Hindlimb muscle (tissue), 1 donor: ENCODE measurements at places on chromosomes 12 and 14. TPM values are rescaled to one million over a fixed set of nuclear protein-coding genes. Genes with fewer than 3 reads are reported as not detected.

CD69 gene
- 0.74 TPM for polyA plus RNA-seq

PIWIL1 gene
- 0.09 TPM for polyA plus RNA-seq

DNA sequence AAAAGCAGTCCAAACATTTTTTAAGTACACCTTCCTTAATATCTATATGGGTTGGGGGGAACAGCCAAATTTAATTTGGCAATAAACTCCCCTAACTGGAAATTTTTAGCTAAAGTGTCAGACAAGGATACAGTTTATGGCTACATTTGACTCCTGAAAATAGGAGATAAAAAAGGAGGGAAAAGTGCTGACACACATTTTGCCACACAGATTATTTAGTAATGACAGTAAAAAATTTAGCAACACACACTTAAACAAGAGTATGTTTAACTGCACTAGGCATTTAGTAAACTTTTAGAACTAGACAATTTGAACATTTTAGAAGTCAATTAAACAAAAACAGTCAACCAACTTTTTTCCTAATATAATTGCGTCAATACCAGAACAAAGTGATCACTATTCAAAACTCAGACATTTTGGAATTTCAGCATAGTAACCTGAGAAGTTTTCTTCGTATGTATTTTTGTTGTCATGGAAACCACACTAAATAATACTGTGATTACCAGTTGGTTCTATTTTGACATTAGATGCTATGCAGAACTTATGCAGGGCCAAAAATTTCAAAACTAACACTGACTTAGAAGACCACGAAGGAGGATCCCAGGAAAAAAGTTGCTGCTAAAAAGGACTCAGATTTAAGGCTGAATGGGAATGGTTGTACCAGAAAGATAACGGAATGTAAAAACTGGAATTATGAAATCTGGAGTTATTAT lies 13.4 kb downstream of the GMFB start:
- no peak for DNase-seq

DNA sequence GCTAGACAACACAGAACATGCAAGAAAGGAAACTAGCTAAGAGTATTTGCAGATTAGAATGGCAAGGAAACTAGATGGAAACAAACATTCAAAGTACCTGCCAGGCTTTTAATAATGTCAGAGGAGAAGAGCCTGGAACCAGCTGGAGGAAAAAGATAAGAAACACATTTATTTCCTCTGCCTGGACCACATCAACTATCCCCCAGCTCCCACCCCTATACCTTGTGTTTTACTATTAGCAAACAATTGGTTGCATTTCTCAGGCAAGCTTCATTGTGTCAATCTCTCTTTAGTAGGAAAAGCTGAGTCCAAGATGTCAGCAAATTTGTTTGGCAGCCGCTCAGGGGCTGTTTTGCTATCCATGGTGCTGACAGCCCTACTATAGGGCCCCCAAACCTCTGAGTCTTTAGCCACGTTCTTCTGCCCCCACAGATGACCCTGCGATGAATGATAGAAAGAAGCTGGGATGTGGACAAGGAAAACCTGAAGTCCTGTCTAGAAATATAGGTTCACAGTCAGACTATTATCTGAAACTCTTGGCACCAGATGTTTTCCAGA lies 11.6 kb upstream of the SYNDIG1L start:
- DNase-seq: no peak

GRCh38 chr12:51977320-51977753 lies 25.8 kb downstream of the ACVR1B start:
- DNase-seq: no peak

- no peak for DNase-seq
Measured at GRCh38 chr12:32098112-32098511, 8.5 kb upstream of the BICD1 start.

- no peak for DNase-seq
Measured at GRCh38 chr12:45518291-45519235, 210.9 kb upstream of the ARID2 start.

- DNase-seq: no peak
Measured at GRCh38 chr12:131855521-131856142, 27.4 kb downstream of the MMP17 start.

DNA sequence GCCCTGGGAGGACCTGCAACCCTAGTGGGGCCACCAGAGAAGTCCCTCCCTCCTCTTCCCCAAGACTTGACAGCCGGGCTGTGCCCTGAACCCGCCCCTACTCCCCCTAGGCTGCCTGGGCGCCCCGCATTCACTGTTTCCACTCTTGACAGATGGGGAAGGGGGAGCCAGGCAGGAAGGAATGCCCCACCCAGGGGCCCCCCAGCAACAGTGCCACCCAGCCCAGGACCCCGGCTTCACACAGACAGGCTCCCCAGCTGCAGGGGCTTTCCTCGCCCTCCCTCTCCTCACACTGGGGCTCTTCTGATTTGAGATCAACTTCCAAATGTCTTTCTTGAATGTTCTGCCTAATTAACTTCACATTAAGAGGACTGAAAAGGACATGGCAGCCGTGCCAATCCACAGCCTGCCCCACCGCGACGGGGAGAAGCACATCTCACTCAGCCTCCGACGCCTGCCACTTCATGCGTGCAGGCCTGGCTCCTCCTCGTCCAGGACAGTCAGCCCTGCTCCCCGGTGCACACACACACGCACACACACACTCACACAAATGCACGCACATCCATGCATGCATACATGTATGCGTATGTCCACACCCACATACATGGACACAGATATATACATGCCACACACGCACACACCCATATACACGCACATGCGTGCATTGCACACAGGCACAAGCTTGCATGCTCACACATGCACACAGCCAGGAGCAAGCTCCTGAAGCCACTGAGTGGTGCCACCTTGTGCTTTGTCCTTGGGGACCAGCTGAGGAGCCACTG lies 19.6 kb upstream of the C14orf180 start:
- no peak for DNase-seq

DNA sequence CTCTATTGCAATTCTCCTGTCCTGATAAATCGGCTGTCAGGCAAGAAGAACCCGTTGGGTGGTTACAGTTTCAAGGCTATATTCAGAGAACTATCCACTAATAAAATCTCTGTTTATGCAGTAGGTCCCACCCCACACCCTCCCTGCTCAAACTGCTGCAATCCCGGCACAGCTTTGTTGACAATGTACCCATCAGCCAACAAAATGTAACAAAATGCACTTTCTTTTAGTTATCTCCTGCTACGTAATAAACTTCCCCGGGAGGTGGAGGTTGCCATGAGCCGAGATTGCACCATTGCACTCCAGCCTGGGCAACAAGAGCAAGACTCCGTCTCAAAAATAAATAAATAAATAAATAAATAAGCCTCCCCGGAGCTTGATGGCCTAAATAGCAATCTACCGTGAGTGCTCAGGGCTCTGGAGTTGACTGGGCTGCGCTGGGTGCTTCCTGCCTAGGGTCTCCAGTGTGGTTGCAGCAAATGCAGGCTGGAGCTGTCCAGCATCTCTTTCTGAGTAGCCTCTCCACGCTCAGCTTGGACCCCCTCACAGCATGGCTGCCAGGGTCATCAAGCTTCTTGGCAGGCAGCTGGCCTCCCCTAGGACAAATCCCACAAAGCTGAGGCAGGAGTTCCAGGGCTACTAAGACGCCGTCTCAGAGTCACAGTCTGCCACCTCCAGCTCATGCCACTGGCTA lies 43.2 kb upstream of the FBRSL1 start:
- no peak for DNase-seq

- DNase-seq: peak; percentile 82
Measured at GRCh38 chr14:94769391-94770250, at the start of gene GSC. GSC (minus strand) TSS chr14:94770113; CDS start chr14:94770015, 98 bp downstream.

GRCh38 chr14:46057799-46058198 lies 593.8 kb downstream of the RPL10L start:
- no peak for DNase-seq

- DNase-seq: no peak
Measured at GRCh38 chr14:101719708-101720107, 41.8 kb upstream of the PPP2R5C start.

- DNase-seq: no peak
Measured at GRCh38 chr12:3417937-3418462, 73.0 kb upstream of the PRMT8 start.

DNA sequence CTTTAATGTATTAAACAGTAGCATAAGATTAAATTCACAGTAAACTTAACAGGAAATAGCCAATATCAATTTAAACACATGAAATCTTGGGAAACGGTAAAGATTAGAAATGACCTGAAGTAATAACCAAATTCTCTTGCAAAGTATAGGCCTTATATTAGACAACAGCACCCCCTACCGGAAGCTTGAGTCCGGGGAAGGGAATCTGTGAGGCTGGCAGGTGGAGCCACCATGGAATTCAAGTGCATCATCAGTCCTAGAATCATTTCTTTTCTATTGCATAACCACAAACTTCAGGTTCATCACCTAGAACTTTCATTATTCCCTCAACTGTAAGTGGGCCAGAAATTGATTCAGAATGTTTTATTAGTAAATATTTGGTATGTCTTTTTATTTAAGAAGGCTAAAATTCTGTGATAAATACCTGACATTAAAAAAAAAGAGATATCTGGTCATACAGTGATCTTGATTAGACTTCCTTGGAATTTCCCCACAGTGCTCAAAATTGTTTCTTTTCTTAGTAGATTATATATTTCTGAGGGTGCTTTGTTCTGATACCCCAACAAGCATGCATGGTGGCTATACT lies 48.6 kb downstream of the AP5M1 start:
- peak; percentile 69 for DNase-seq

DNA sequence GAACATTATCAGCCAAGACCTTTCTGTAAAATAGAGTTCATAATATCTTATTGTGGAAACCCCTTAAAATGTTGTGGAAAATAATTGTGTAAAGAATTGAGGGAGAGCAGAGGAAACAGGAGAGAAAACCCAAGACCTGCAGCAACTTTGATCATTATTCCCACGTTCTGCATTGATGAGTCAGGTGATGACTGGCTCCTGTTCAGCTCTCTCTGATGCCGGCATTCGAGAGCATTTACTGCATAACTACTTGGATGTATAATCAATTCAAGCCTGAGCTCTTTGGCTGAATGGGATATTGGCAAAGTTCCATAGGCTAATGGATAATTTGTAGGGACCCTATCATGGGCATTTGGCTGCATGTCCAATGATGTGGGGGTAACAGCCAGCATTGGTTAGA lies 176.3 kb upstream of the ARID2 start:
- DNase-seq: no peak

GRCh38 chr14:68594737-68595380 lies 198.0 kb downstream of the ZFP36L1 start:
- DNase-seq: no peak

GRCh38 chr14:85732031-85732430 lies 202.1 kb downstream of the FLRT2 start:
- no peak for DNase-seq

DNA sequence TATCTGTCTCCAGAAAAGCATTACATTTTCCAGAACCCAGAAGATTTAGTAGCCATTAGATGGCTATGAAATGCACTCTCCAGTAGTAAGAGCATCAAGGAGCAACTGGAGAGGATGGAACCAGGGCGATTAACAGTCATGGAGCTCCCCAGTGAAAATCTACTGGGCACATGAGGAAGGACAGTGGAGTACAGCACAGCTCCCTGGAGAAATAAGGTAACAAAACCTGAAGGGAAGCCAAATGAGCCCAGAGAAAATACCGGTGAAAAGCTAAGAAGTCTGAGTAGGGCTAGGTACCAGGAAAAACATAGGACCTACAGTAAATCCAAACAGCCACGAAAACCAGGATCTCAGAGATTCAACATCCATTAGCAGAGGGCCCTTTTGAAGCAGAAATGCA lies 21.6 kb downstream of the SOX5 start:
- no peak for DNase-seq
